Jurkat, Clone E6-1 (cell line): ENCODE measurements at places on chromosomes 7 and 10.

DNA sequence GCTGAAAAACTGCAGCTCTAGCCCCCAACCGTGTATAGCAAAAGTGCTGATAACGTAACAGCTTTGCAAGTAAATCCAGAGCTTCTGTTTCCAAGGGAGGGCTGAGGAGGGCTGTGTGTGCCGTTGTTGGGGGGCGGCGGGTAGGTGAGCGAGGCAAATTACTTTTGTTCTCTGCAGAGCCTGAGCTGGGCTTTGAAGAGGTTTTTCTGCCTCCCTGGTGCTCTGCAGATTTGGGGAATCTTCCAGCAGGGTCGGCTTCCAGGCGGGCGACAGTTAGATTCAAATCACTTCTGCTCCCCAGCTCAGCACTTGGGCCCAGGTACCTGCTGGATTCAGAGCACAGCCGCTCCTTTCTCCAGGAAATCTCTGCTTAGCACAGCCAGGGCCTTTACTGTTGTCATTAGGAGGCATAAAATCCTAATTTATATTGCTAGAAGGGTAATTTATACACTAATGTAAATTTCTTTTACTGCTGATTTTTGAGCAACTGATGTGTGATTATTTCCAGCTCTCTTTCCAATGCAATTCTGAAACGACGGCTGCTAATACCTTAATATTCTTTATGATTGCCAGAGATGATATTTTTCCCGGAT is 442.4 kb downstream of the TYW1 start:
- no peak for DNase-seq

- DNase-seq: no peak
Measured at GRCh38 chr10:102230264-102230860, 4.3 kb downstream of the ELOVL3 start.

GRCh38 chr10:44725404-44725803 is 185.7 kb upstream of the TMEM72 start:
- no peak for DNase-seq

DNA sequence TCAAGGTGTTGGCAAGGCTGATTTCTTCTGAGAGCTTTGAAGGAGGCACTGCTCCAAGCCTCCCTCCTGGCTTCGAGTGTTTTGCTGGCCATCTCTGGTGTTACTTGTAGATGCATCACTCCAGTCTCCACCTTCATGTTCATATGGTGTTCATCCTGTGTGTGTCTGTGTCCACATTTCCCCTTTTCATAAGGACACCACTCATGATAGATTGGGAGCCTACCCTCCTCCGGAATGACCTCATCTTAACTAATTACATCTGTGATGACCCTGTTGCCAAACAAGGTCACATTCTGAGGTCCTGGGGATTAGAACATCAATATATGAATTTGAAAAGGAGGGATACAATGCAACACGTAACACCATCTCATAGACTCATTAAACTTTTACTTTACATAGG is 119.0 kb downstream of the CREB5 start:
- DNase-seq: no peak

- no peak for DNase-seq
Measured at GRCh38 chr7:68671046-68671445, 927.2 kb upstream of the AUTS2 start.

DNA sequence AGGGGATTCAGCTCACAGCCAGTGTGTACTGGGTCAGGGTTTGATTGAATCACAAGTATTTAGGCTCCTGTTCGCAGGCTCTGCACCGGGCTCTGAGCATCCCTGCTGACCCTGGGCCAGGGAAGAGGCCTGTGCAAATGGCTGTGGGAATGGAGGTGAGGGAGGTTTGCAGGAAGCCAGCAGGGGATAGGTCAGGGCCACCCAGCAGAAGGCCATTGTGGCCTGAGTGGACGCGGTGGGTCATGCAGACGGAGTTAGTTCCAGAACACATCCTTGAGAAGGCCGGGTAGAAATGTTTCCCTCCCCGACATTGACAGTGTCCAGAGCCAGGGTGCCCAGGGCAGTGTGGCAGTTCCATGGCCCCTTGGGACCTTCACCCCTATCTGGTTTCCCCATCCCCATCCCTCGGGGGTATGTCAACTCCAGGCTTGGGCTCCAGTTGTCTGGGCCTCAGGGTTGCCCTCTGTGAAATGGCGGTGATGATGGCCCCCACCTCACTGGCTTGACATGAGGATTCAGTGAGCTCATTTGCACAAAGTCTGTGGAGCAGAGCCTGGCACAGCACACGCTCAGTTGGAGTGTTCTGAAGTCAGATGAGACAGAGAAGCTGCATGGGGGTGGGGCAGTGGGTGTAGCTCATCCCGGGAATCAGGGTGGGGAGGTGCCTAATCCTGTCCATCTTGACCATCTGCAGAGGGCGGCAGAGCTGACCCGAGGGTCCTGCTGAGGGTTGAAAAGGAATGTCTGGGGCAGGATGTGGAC is 107.6 kb downstream of the ADCY1 start:
- DNase-seq: no peak
